Left lung (tissue), 14 donors: ENCODE measurements at places on chromosomes 11 and 22. TPM values are rescaled to one million over a fixed set of nuclear protein-coding genes. Genes with fewer than 3 reads are reported as not detected.

DNA sequence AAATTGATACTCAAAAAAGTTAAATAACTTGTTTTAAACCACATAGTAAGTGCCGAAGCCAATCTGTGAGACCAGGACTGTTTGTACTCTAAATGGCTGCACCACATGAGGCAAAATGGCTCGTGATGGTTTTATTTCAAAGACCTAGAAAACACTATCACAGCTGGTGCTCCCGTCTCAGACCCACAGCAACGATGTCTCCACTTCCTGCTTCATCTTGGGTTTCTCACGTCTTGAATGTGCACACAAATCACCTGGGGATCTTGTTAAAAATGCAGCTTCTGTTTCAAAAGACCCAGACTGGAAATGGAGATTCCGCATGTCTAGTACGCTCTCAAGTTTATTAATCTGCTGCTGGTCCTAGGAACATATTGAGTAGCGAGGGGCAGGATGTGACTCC lies 1.2 kb downstream of the CD3E start:
- no peak for DNase-seq
- no peaks in the 10 kb centered on the region for H3K36me3 ChIP-seq

- H3K4me3 ChIP-seq: peak overlapping the region; percentile 31
- no peaks in the 10 kb centered on the region for H3K36me3 ChIP-seq
- peaks cover 45% of the 10 kb centered on the region for H3K27me3 ChIP-seq
- peak overlapping the region; percentile 82 for H3K27ac ChIP-seq
- H3K4me1 ChIP-seq: peaks cover 71% of the 10 kb centered on the region
Observed at GRCh38 chr11:124745835-124746620, 6.0 kb downstream of the VSIG2 start.

- H3K36me3 ChIP-seq: no peaks in the 10 kb centered on the region
- H3K4me1 ChIP-seq: no peaks in the 10 kb centered on the region
- DNase-seq: no peak
- H3K27me3 ChIP-seq: no peaks in the 10 kb centered on the region
Observed at GRCh38 chr11:124315052-124315451, 1.3 kb upstream of the OR8D1 start.

GRCh38 chr22:23609983-23610781 lies 21.9 kb downstream of the DRICH1 start:
- H3K27me3 ChIP-seq: no peaks in the 10 kb centered on the region
- no peak overlapping the region for H3K27ac ChIP-seq
- DNase-seq: no peak
- H3K4me1 ChIP-seq: no peaks in the 10 kb centered on the region
- H3K4me3 ChIP-seq: no peak overlapping the region

DNA sequence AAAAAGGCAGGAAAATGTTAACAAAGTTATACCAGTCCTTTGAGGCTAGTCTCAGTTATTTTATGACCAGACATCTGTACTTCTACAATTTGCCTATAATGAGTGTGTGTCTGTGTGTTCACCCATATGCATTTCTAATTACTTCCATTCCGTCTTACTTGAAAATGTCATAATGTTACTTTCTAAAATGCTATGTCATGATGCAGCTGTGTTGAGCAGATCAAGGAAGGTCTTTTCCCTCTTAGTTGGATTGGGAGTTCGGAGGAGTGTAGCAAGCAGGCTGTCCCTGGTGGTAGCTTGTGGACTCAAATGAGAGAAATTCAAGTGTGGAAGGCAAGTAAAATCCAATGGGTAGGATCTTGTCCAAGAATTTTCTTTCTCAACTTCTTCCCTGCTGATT lies 3.0 kb downstream of the SNX19 start:
- no peak overlapping the region for H3K27ac ChIP-seq
- H3K4me3 ChIP-seq: no peak overlapping the region
- H3K4me1 ChIP-seq: peaks cover 42% of the 10 kb centered on the region
- H3K36me3 ChIP-seq: no peaks in the 10 kb centered on the region
- no peaks in the 10 kb centered on the region for H3K27me3 ChIP-seq
- DNase-seq: no peak

ADORA2A gene
- 31.9 TPM for polyA plus RNA-seq

CASP12 gene
- polyA plus RNA-seq: 1.0 TPM

DNHD1 gene
- 18.6 TPM for polyA plus RNA-seq

LGALS1 gene
- polyA plus RNA-seq: 575 TPM
